ENCODE measurements at places on chromosomes 3 and 15.

DNA sequence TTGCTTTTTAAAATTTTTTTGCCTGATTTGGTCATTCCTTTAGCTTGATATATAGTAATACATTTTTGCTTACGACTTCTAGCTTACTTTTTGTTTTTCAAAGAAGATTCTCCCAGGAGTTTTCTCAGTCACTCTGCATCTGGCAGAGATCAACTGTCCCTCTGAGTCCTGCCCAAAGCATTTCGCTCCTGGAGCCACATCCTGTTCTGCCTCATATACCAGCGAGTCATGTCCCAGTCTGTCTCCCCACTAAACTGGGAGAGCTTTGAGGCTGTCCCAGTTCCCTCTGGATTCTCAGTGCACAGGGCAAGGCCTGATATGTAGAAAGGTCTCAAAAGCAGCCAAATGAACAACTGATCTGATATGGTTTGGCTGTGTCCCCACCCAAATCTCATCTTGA lies 326.3 kb downstream of the ARRDC4 start:
- no peak for DNase-seq

- DNase-seq = no peak
Observed at GRCh38 chr15:71443538-71443937, 328.3 kb downstream of the THSD4 start.

- DNase-seq = no peak
Observed at GRCh38 chr3:52433328-52433995, 11.4 kb downstream of the SEMA3G start.

DNA sequence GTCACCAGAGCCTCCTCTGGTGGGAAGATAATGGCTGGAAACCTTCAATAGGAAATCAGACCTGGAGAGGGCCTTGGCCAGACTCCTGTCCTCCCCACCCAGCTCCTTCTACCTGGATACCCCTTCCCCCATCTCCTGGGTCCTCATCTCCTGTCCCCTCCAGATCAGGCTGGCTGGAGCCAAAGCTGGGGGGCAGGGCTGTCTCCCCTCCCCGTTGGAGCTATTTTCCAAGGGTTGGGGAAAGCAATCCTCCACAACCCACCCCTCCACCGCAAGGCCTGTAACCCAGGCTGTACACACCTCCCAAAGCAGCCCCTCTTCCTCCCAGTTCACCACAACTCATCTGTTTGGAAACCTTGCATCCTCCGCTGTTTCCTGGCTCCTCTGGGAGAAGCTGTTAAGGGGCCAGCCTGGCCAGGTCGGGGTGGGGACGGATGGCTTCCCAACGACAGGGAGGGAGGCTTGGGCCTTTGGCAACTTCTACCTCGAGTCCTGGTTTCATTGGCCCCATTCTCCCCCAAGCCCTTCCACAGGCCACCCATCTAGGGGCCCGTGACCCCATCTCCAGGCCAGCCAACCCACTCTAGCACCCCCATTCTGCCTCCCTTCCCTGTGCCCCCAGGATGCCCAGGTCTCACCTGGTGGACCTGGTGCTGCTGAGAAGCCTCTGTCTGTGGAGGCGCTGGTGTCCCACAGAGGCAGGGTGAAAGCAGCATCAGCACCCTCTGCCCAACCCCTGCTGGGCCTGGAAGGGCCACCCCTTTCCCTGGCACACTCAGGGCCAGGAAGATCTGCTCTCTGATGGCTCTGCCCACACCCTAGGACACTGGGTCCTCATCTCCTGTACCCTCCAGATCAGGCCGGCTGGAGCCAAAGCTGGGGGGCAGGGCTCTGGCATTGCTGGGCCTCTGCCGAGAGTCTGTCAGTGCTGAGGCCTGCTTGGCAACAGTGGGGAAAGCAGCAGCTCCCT lies 22.1 kb upstream of the GOLGA6C start:
- no peak for DNase-seq

- peak; percentile 76 for DNase-seq
Observed at GRCh38 chr3:46693038-46693891, at the start of gene ALS2CL. ALS2CL (minus strand) TSS chr3:46693679; CDS start chr3:46689440, 4,239 bp downstream.

- no peak for DNase-seq
Observed at GRCh38 chr15:96351761-96352603, 21.5 kb downstream of the NR2F2 start.

DNA sequence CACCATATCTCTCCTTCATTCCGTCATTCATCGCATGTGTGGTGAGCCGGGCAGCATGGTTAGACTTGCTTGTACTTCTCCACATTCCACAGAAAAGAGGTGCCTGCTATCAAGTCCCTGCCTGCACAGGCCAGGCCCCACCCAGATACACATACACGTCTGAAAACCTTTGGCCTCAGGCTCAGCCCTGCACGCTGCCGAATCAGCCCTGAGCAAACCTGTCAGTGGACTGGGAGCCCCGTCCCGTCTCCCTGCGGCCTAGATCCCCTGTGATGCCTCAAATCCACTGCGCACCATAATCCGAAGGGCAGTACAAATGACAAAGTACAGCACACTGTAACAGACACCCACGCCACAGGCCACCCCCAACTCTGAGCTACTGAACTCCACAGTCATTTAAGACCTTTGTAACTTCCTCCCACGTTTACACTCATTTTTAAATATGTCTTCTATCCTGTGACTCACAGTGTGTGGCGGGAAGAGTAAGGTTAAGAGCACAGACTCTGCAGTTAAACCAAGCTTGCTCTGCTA lies 67.1 kb downstream of the MB21D2 start:
- DNase-seq = peak; percentile 52

DNA sequence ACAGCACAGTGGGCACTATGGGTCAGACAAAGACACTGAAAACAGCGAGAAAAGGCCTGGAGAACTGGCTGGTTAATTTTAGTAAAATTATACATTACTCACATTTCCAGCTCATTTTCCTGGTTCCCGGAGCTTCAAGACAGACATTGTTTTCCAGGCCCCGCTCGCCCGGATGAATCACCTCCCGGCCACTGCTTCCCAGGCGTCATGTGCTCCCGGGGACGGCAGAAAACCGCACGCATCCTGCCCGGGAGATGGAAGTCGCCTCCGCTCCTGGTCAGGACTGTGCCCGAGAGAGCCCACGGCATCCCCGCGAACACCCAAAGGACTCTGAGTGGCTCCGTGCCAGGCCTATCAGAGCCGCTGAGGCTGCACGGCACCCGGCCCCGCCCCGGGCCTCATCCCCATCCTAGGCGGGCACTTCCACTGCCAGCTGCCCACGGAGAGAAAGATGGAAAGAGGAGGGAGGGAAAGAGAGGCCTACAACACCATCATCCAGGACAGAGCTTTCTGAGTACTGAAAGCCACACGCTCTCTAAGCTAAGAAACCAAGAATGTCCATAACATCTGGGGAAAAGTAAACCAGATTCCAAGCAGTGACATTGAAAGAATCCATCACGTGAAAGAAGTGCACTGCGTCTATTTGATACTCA lies 75.1 kb downstream of the VGLL4 start:
- peak; percentile 98 for DNase-seq

DNA sequence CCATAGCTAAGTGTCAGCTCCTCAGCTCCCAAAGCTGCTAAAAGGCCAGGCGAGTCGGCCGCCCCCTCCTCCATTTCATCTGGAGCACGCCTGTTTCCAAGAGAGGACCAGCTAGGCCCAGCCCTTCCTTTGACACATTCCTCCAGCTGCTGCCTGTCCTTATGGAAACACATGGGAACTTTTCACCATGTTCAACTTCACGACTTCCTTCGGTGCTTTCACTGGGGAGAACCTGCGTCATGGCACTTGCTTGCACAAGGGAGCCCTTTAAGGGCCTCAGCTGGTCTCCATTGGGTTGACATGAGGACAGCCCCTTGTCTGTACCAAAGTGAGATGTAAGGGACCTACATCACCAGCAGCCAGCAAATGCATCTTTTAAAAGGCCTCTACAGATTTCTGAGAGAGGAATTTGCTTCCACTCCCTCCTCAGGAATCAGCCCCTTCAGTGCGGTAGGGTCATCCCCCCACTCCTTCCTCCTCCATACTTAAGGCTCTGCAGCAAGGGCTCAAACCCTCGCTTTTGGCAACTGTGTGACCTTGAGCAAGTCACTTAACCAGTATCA lies 2.1 kb downstream of the MAGI1 start:
- DNase-seq = peak; percentile 18

DNA sequence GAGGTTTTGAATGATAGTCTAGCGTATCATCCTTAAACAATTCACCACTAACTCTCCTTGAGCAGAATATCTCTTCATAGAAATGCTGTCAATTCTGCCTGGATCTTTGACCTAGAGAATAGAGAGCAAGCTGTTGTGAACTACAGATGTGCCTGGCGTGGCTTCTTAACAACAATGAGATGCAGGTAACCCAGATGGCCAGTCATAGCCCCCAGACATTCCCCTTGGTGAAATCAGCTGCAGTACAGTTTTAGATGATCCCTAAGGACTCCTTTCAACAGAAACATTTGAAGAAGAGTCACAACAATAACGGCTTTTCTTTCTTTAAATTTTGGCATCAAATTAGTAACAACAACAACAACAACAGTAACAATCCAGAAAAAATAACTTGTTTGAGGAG lies 1041.3 kb downstream of the ROBO1 start:
- no peak for DNase-seq

GRCh38 chr15:62393196-62393595 lies 228.1 kb upstream of the C2CD4B start:
- no peak for DNase-seq

GRCh38 chr15:98076021-98076816 lies 115.7 kb downstream of the ARRDC4 start:
- no peak for DNase-seq

DNA sequence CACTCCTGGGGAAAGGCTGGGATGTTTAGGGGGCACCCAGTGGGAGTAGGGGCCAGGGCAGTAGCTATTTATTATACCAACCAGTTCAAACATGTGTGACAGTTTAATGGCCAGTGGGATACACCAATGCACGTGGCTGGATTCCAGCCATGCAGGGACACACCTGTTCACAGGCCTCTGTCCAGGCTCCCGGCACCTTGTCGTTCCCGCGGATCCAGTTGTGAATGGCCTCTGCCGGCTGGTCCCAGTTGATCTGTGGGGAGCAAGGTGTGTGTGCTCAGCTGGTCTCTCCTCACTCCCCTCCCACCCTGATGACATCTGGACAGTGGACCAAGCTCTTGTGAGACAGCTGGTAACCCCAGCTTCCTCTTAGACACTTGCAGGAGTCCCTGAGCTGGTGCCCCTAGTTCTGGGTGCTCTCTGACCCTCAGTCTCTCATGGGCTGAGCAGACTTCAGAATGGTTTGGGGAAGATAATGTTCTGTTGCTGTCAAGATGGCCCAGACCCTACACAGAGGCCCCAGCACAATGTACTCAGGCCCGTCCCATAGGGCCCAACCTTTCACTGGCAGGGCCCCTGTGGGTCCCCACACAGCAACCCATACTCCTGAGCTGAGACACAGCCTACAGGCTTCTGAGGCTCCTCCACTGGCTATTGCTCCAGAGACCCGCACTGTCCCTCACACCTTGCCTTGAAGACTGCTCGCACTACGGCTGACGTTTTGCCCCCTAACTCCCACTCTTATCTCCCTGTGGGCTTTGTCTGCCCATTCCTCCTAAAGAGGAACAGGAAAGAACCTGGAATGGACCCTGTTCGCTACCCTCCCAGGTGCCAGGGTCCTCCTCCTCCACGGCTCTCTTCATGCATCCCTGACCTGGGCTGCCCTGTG lies 25.8 kb downstream of the ALDH1L1 start:
- peak; percentile 1 for DNase-seq

- no peak for DNase-seq
Observed at GRCh38 chr3:101074518-101074917, 81.3 kb upstream of the ABI3BP start.

- no peak for DNase-seq
Observed at GRCh38 chr3:156201411-156202405, 81.3 kb downstream of the KCNAB1 start.

DNA sequence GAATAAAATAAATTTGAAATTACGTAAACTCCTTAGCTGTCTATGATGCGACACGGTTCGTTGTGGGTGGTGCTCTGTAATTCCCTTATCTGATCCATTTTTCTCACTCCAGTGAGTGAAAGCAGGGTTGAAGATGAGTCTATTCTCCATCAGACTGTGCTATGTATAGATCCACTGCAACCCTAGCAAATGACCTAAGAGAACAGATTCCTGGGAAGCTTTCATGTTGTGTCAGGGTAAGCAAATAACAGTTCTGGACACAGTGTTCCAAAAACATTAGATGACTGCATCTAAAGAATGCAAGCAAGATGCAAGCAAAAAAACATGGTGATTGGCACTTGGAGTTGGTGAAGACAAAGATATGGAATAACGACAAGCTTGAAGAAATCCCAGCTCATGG lies 239.3 kb downstream of the SLC9A9 start:
- DNase-seq = peak; percentile 19

- no peak for DNase-seq
Observed at GRCh38 chr3:23170291-23170690, 32.8 kb upstream of the UBE2E2 start.

- DNase-seq = no peak
Observed at GRCh38 chr15:77980098-77980497, 97.4 kb downstream of the TBC1D2B start.

DNA sequence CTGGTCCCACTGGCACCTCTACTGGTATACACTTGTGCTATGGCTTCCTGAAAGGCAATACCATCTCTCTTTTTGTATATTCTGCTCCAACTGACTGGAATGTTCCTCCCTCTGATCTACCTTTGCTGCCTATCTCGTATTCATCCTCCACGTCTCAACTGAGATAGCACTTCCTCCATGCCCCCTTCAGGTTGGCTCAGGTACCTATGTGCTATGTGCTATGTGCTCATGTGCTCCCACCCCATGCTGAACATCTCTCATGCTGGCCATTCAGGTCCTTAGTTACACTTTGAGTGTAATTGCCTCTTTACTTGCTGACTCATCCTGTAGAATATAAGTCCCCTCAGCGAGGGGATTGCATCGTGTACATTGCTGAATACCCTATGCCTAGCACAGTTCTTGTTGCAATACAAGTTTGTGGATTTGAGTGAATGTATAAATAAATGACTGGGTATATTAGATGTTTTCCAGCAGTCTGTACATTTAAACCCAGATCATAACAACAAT lies 156.9 kb downstream of the SOX2 start:
- DNase-seq = no peak

DNA sequence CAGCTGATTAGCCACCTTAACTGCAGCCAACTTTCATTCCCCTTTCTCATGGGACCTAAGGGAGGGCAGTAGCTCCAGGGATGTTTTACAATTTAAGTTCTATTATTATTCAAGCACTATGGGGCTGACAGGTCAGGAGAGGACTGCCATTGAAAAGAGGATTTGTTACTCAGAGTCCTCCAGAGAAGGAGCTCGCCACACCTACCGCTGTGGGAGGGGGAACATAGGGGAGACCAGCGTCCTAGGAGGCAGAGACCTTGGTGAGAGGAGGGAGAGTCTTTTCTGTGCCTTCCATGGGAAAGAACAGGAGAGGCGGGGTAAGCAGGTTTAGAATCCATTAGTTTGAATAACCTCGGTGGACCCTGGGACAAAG lies 14.4 kb downstream of the ATP10A start:
- no peak for DNase-seq
